C1 segment of cervical spinal cord (tissue), 14 donors: ENCODE measurements at places on chromosomes 7 and 10.

GRCh38 chr10:91521439-91521838, 111.3 kb downstream of the HECTD2 start:
- no peak for DNase-seq

- no peak for DNase-seq
These were observed 111.3 kb upstream of the DNAJB12 start for GRCh38 chr10:72466018-72466417.

GRCh38 chr7:41206267-41206666, 496.6 kb downstream of the INHBA start:
- no peak for DNase-seq

DNA sequence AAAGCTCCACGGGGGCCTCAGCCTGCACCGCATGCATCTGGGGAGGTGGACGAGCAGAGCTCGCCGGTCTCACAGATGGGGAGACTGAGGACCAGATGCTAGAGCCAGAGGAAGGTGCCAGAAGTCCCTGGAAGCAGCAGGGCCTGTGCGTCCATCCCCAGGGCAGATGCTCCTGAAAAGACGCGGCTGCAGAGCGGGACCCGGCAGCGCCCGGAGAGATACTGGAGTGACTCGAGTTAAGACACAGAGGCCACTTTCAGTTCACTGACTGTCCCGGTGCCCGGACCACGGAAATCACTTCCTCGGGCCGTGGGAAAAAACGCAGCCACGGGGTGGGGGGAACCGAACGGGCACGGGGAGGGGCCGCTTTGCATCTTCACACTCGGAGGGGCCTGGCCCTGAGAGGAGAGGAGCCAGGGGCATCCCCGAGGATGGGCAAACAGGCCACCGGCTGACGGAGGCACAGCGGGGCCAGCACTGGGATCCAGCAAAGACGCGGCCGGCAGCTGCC, 85.4 kb downstream of the FOXL3 start:
- no peak for DNase-seq

GRCh38 chr10:100683545-100684300, 61.7 kb upstream of the PAX2 start:
- no peak for DNase-seq

GRCh38 chr10:102517553-102517952, 13.8 kb downstream of the SUFU start:
- DNase-seq: no peak

GRCh38 chr10:122102869-122103525, 114.0 kb downstream of the TACC2 start:
- DNase-seq: no peak

GRCh38 chr10:33963729-33964128, 629.3 kb upstream of the NRP1 start:
- no peak for DNase-seq

- no peak for DNase-seq
These were observed 353.4 kb upstream of the FZD8 start for GRCh38 chr10:35995485-35995884.

DNA sequence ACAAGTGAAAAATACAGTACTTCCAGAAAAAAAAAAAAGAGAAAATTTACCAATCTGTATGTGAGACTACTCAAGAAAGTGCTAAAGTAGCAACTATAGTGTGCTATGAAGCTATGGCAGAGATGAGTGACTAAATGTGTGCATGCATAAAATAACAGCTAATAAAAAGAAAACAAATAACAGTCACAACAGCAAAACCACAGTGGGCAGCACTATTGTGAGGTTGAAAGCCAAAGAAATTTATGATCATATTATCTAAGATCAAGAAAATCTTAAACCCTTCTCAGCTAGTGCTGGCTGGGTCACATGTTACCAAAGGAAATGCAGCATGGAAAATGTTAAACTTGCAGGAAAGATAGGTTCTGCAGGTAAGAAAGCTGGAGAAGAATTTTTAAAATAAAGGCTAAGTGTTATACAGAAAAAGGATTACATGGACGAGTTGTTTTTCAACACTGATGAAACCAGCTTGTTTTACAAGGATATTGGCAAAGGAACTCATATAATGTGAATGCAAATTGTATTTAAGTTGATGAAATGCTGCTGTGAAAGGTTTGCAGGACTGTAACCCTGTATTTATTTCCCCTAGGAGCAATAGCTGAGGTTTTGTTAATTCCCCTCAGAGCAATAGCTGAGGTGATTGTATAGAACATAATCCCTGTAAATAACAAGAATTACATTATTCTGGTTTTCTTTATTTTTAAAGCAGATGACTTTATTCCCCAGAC, 15.6 kb upstream of the OR2A5 start:
- no peak for DNase-seq
